Stimulated activated CD8-positive, alpha-beta memory T cell treated with anti-CD3 and anti-CD28 coated beads, Interleukin-2, amount 100 ng/mL, for 1 hour (primary cell): ENCODE measurements at places on chromosomes 3 and 15.

DNA sequence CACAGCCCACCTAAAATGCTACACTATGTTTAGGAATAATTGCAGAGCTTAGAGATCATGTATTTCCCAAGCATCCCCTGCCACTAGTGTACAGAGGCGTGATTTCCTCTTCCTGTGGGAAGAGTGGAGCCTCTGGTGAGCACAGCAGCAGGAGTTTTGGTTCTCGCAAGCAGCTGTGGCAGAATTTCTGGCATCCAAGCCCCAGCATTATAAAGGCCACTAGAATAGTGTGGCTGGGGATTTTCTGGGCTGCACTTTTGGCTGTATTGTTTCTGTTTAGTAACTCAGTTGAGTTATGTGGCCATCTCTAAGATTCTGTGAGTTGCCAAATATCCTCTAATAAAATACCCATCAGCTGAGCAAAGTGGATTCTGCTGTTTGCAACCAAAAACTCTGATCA, 64.7 kb downstream of the GPR176 start:
- DNase-seq: no peak

GRCh38 chr3:52891615-52892081, 5.7 kb downstream of the STIMATE start:
- no peak for DNase-seq

- DNase-seq: no peak
Measured at GRCh38 chr3:52555056-52555455, 18.7 kb downstream of the UQCC5 start.

GRCh38 chr3:126326629-126327028, 30.6 kb downstream of the KLF15 start:
- no peak for DNase-seq

GRCh38 chr3:28476194-28476593, 127.6 kb upstream of the AZI2 start:
- no peak for DNase-seq

DNA sequence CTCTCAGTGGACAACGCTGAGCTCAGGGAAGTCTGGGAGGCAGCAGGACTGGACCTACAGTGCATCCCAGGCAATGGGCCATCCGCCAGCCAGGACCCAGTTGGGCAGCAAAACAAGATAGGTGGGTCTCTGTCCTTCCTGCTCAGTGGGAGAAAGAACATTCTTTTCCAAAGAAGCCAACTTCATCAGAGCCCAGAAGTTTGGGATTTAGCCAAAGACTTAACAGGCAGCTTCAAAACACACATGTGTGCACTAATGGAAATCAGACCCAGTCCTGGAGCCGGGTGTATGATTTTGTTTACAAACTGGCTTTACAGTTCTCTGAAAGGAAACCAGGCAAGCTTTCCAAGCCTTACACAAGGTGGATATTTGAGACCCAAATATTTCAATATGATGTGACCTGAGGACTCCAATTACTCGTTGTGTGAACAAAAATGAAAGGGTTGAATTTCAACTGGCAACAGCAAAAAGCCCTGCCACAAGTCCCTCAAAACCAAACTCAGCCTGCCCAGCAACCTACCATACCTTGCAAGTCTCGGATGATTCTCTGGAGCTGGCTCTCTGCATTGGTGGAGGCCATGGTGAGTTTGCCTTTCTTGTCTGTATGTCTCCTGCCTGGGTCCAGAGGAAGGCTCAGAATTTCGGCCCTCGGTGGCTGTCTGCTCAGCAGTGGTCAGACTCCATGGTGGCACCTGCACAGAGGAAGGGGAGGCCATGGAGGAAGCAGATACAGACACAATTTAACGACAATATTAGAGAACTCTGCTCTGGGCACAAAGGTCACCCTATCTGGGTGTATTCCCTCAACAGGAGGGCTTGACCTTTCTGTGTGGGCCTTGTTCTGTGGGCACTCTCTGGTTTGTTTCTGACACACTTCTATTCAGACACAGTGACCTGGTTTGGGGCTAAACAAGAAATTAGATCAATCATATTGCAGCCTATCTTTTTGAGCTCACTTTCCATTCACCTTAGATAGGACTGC, 11.0 kb downstream of the FYCO1 start:
- DNase-seq: no peak

DNA sequence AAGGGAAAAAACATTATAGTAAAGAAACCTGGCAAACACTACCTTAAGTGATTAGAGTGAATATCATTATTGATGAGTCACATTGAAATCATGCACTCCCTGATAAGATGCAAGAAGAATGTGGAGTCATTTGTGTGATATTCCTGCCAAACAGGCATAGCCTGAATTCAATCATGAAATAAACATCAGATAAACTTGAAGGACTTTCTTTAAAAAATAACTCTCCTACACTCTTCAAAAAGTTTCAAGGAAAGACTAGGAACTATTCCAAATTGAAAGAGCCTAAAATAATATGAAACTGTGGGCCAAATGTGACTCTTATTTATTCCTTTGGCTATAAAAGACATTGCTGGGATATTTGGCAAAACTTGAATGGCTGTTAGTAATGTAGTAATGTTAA, 625.7 kb upstream of the LMCD1 start:
- no peak for DNase-seq

- DNase-seq: no peak
Measured at GRCh38 chr3:4581920-4582611, 88.9 kb downstream of the ITPR1 start.

DNA sequence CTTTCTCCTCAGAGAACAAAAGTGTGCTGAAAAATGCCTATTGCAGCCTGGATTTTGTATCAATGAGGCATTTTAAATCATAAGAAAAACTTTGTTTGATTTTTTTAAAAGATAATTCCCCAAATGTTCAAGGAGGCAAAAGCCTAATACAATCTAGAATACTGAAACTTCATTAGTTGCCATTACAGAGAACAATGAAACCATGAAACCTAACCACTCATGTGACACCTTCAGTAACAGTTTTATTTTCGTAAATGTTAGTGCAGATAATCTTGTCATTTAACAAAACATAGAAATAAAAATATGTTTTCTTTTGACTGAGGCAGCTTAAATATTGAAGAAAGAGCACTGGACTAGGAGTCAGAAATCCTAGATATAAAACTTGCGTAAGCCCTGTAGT, 655.9 kb downstream of the RBMS3 start:
- no peak for DNase-seq

- DNase-seq: no peak
Measured at GRCh38 chr3:182519569-182519968, 273.7 kb upstream of the ATP11B start.

GRCh38 chr15:42171122-42171521, 14.7 kb upstream of the PLA2G4F start:
- DNase-seq: no peak

GRCh38 chr3:32778389-32778788, 39.4 kb upstream of the TRIM71 start:
- DNase-seq: no peak

GRCh38 chr15:65049418-65049840, 4.2 kb downstream of the SLC51B start:
- peak; percentile 76 for DNase-seq
